GM23248 (cell line): ENCODE measurements at places on chromosomes 1 and 21.

DNA sequence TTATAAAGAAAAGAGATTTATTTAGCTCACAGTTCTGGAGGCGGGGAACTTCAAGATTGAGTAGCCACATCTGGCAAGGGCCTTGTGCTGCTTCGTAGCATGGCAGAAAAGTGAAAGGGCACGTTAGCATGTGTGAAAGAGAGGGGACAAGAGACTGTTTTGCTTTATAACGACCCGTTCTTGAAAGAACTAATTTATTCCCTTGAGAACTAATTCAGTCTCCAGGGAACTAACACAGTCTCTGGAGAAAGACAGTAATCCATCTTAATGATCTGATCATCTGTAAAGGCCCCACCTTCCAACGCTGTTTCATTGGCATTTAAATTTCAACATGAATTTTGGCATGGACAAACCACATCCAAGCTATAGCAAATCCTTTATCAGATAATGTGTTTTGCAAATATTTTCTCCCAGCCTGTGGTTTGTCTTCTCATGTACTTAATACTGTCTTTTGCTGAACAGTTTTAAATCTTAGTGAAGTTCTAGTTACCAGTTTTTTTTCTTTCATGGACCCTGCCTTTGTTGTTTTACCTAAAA is 26.1 kb downstream of the MTR start:
- no peak for DNase-seq

GRCh38 chr1:7047866-7048265 is 262.6 kb downstream of the CAMTA1 start:
- no peak for DNase-seq

DNA sequence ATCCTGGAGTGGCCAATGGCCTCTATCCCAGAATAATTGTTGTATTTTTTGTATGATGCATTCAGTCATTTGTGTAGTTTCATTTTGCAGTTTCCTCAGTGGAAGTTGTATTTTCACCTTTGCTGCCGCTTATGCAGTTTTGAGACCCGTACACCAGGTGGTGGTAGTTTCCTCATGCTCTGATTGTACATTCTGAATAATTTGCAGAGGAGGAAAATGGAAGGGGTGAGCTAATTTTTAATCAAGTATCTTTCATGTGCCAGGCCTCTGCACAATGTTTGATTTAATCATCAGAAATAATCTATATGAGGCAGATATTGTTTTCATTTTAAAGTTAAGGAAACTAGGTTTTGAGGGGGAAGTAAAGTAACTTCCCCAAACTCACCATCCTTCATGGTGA is 29.5 kb downstream of the HLX start:
- peak; percentile 48 for DNase-seq

GRCh38 chr1:151867765-151868411 is 14.4 kb upstream of the THEM5 start:
- peak; percentile 92 for DNase-seq

DNA sequence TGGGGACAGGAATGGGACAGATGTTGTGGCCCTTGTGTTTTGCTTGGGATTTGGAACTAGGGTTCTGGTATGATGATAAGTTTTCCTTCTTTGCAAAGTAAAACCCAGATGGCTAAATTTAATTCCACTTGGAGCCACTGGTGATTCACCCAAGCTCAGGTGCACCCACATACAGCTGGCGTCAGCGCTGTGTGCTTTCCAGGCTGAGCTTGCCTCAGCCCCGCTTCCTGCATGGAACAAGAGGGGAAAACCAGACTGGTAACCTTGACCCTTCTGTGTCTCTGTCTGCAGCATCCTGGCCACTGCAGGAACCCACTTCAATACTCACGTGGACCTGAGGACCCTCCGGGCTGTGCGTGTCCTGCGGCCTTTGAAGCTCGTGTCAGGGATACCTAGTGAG is 94.2 kb downstream of the CACNA1E start:
- no peak for DNase-seq
